ENCODE measurements at places on chromosomes 12 and 14. TPM values are rescaled to one million over a fixed set of nuclear protein-coding genes. Genes with fewer than 3 reads are reported as not detected.

Gene PRIMA1
- not detected for total RNA-seq

Gene CLEC7A
- total RNA-seq, result not detected

Gene EXD2
- 19.4 TPM for total RNA-seq

Gene MYH6
- total RNA-seq, result not detected

Gene CD163L1
- under 0.01 TPM for total RNA-seq

Gene TPH2
- not detected for total RNA-seq

Gene CCDC38
- not detected for total RNA-seq

Gene WASHC3
- 31.8 TPM for total RNA-seq

Data from mesangial cell (primary cell).